ENCODE measurements at places on chromosomes 5 and 9.

DNA sequence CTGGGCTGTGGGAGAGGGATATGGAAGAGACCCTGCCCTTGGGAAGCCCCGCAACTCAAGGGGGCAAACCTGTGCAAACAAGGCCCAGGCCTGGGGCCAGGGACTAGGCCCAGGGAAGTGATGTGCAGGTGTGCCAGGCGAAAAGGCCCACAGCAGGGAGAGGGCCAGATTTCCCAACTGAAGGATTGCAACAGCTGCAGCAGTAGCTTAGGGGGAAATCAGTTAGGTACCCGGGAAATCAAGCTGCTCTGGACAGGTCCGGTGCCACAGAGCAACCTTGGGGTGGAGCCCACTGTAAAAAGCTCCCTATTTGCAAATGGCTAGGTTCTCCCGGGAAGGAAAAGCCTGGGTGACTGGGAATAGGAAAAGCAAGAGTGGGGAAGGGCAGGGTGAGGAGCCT, 10.4 kb downstream of the GRIN1 start:
- DNase-seq, result no peak

DNA sequence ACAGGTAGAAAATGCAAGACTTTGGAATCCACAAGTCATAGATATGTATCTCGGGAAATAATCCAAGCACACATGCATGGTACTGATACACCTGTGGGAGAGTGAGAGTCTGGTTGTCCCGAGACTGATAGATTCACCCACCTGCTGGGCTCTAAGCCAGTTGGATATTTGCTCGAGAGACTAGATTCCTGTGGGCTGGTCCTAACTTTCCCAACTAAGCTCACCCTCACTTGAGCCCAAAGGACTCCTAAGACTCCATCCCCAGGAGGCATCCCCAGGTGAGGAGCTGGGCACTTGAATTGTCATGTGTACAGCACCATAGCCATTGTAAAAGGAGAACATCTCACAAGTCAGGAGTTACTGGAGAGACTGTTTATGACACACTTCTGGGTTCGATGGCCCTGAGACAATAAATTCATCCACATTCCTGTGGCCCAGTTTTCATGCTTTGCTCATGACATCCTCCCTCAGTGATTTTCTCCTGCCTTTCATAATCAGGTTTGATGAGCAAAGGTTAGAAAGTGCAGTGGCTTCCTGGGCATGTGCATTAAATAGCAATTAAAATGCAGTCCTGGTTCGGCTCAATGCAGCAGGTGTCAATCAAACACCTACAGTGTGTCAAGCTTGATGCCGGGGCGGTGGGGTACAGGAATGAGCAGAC, 18.1 kb downstream of the SLC1A1 start:
- DNase-seq, result no peak

GRCh38 chr9:110728058-110728457, 59.5 kb downstream of the MUSK start:
- DNase-seq, result no peak

DNA sequence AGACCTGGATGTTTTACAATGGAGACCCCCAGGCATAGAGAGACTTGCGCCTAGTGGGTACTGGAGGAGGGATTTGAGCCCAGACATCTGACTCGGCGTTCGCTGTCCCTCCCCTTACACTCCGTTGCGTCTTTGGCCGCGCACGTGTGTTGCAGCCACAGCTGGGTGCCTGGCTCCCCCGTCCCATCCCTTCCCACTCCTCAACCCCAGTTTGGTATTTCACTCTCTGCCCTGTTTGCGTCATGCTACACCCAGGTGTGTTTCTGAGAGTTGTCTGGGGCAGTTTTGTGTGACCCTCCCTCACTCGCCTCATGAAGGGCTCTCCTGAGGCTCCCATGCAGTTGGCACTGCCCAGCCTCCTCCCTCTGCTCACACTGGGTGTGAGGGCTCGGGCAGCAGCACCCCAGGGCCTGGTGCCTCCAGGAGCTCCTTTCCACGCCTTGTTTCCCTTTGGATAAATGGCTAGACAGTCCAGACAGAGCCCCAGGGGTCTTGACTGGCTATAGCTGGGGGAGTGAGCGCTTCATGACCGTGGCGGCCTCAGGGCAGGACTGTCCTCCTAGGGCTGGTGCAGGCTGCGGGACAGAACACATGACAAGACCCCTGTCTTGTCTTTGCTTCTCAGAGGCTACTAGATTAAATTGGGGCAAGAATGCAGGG, 13.6 kb downstream of the TCF7 start:
- DNase-seq, result no peak

GRCh38 chr5:100827481-100827889, 75.6 kb downstream of the ST8SIA4 start:
- no peak for DNase-seq
